ENCODE measurements at places on chromosomes 5 and 9. TPM values are rescaled to one million over a fixed set of nuclear protein-coding genes. Genes with fewer than 3 reads are reported as not detected.
A peak's percentile ranks its signal among the peaks of the same experiment; 100 is the strongest.

DNA sequence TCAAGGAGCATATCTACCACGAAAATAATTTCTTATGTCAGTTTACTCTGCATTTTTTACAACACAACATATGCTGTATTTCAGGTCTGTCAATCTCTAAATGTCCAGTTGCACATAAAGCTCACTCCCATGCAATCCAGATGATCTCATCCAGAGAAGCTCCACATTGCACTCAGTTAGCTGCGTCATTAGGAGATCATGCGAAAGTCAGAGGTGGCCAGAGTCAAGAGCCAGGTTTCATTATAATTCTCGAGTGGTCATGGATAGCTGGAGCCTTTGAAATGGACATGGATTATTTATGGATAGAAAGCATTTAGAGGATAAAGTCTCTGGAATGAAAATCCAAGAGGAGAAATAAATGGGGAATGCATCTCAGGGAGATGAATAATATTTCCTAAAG is 232.3 kb downstream of the GAS1 start:
- no peak for DNase-seq

GRCh38 chr5:133129950-133130349 is 78.1 kb downstream of the HSPA4 start:
- DNase-seq, result no peak

DNA sequence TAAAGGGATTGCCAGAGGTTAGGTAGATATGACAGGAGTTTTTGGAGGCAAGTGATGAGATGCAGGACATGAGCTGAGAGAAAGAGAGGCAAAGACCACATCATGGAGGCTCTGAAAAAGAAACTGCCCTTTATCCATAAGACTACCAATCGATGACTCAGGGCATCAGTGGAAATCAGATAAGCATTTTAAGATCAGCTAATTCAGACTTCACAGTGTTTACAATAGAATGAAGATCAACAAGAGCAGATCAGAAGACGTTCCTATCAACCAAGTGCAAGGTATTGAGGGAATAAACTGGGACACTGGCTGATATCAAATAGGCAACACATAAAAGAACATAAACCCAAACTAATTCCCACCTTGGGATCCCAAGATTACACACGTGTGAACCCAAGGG is 227.2 kb downstream of the SLCO4C1 start:
- DNase-seq, result no peak

- no peak for DNase-seq
These were observed 27.1 kb downstream of the GRAMD2B start for GRCh38 chr5:126450346-126450745.

GRCh38 chr9:138064547-138064946 is 187.0 kb downstream of the CACNA1B start:
- DNase-seq, result no peak

DNA sequence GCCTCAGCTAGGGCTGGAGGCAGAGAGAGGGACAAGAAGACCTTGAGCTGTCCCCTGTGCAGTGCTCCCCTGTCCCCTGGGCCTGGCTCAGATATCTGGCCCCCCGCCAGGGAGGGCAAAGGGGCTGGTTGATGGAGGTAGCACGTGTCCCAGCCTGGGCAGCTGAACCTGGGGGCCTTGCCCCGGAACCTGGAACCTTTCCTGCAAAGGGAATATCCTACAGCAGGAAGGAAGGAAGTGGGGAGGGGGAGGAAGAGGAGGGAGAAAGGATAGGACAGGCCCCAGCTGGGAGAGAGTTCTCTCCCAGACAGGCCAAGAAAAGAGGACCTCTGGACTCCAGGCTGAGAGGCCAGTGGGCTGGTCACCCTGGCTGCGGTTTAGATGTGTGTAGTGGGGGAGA is 27.6 kb upstream of the PSD2 start:
- no peak for DNase-seq

DNA sequence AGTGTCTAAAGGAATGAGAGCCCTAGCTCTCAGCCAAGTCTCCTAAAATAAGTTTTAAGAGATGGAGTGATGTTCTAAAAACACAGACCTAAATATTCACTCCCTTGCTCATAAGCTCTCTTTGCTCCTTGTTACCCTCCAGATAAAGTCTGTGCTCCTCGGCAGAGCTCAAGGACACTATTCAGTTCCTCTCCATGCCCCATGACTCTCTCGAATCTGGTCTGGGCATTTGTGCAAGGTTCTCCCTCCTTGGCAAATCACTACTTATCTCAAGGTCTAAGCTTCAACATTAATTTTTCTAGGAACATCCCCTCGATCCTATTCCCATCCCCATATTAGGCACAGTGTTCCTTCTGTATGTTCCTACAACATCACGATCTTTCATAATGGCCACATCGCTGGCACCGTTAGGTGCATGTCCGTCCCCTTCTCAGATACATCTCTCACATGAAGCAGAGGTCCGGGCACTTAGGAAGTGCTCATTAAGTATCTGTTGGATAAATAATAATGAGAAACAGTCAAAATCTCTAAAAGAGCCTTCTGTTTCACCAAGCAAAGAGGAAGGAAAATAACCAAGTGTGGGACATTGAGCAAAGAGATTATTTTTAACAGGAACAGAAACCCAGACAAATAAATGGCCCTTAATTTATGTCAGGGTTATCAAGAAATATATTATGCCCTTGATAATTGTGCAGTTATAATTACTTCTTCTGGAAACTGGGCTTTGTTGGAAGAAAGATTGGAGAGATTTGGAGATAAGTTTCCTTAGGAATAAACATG is 85.9 kb upstream of the HTR4 start:
- peak; percentile 8 for DNase-seq

- no peak for DNase-seq
These were observed 24.7 kb upstream of the RXRA start for GRCh38 chr9:134301387-134302129.

DNA sequence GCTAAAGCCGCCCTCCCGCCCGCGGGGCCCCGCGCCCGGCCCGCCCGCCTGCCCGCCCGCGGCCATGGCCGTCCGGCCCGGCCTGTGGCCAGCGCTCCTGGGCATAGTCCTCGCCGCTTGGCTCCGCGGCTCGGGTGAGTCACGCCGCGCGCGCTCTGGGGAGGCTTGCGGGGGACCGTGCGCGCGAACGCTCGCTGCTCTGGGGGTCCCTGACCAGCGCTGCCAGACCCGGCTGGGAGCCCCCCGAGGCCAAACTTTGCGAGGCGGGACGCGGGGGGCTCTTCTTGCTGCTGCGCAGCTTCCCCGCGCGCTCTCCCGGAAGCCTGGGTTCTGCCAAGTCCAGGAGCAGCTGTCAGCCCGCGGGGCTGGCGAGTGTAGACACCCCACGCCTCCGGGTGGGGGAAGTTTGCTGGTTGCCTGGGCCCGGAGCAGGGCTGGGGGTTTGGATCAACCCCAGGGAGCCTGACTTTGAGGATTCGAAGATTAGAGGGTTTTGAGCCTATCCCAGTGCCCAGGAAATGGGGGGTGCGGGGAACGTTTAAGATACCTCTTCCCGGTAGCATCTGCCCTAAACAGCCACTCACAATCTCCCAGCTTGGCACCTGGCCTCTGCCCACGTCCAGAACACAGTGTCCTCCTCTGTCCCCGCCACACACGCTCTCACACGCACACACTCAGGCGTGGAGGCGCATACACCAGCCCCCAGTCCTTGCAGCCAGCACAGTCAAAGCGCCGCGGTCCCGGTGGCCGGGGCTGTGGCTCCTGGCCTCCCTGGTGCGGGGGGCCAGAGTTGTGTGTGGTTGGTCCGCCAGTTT is 535 bp downstream of the UNC5A start:
- no peak for DNase-seq

DNA sequence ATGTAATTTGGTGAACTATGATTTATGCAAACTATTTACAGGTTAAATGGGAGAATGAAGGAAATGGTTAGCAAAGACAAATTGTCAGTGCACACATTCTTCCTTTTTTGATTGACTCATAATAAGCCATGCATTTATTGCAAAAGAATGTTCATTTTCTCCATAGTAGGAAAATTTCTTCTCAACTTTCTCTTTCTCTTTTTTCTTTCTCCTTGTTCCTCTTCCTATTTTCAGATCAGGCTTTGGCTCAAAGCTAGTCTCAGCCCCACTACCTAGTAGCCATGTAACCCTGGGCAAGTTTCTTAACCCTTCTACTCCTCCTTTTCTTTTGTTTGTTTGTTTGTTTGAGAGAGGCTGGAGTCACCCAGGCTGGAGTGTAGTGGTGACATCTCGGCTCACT is 156.6 kb downstream of the PIK3R1 start:
- no peak for DNase-seq

- DNase-seq, result no peak
These were observed 77.8 kb downstream of the TENT4A start for GRCh38 chr5:6791031-6791430.

GRCh38 chr9:27933210-27934025 is 360.1 kb upstream of the C9orf72 start:
- no peak for DNase-seq

DNA sequence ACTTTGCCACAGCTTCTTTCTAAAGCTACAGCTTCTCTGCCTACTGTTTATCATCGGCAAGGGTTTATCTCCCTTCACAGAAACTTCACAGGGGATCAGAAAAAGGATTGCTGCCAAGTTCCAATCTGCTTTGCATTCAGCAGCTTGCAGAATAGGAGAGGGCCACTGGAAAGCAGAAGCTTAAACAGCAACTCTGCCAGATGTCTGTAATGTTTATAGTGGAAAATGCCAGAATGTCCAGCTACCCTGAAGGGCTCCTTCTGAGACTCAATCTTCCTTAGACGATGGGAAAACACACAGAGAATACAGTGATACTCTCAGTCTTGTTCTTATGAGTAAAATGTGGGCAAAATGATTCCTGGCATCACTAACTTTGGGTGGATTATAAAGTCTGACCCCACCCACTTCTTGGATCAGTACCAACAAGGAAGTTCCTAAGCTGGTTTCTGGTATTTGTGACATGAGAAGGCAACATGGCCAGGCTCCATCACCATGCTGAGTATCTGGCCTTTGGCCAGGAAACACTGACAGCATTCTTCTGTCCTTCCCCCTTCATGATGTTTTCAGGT is 19.0 kb downstream of the STOM start:
- DNase-seq, result peak; percentile 93

- no peak for DNase-seq
These were observed 671 bp downstream of the LRRC26 start for GRCh38 chr9:137168904-137169856.

- DNase-seq, result no peak
These were observed 34.1 kb upstream of the PLPP1 start for GRCh38 chr5:55568654-55569512.

DNA sequence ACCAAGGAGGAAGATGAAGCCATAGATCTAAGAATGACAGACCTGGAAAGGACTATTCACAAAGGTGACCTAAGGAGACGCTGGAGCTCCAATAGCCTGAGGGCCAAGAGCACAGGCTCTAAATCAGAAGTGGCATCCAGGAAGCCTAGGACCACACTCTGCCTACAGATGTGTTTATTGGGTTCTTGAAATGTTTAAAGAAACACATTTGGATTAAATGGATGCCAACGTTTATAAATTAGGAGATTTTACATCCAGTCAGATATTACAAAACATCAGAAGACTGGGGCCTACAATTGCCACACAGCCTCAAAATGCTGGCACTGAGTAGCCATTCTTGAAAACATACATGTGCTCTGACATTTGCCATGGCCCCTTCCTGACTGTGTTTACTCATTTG is 80.9 kb downstream of the HMHB1 start:
- DNase-seq, result no peak

DNA sequence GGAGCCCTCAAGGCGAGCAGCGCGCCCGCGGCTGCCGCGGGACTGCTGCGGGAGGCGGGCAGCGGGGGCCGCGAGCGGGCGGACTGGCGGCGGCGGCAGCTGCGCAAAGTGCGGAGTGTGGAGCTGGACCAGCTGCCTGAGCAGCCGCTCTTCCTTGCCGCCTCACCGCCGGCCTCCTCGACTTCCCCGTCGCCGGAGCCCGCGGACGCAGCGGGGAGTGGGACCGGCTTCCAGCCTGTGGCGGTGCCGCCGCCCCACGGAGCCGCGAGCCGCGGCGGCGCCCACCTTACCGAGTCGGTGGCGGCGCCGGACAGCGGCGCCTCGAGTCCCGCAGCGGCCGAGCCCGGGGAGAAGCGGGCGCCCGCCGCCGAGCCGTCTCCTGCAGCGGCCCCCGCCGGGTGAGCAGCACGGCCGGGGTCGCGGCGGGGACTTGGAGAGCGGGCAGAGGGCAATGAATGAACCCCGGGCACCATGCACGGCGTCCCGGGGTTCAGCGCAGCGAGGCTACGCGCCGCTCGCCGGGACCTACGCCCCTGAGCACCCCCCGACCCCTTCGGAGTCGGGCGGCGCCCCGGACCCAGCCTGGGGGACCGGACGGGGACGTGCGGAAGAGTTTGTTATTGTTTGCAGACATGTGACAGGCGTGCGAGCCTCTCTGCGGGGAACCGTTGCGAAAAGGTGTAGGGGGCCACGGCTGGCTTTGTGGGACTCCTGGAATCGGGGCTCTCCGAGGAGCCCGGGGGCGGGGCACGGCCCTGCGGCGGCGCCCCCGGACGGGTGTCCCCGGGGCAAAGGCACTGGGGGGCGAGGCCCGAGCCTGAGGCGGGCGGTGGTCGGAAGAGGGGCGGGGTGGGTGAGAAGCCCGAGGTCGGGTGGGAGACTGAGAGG is 553 bp downstream of the MAP3K1 start:
- peak; percentile 19 for DNase-seq

GRCh38 chr5:80810425-80810824 is 149.7 kb upstream of the RASGRF2 start:
- DNase-seq, result no peak

DNA sequence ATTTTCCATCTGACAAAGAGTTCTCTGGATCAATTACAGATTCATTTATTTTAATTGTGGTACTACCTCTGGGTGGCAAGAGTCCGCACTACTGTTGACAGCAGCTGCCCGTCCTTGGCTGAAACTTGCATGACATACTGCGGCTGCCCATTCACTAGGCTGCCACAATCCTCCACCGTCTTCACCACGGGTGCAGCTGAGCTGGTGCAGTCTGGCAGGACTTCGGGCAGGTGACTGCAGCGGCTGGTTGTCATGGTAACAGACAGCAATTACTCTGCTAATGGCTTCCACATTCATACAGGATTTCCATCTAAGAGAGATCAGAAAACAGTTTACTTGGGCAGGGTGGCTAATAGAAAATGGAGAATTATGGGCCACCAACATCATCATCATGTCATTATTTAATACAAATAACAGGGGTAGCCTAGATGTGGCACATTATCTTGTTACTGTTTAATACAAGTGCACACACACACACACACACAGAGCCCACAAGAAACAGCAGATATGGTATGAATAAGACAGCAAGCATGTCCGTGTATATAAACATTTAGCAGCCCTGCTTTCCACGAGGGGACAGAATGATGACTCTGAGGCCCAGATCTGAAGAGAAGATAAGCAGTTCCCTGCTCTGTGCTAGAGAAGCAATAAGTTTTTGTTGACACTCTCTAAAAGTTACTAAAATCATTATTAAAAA is 112.3 kb downstream of the MARCHF3 start:
- DNase-seq, result no peak

- DNase-seq, result no peak
These were observed 146.9 kb upstream of the GNA14 start for GRCh38 chr9:77794985-77795384.

GRCh38 chr5:39714036-39714698 is 289.4 kb upstream of the DAB2 start:
- DNase-seq, result peak; percentile 16

Gene LPAR1
- 23.8 TPM for total RNA-seq

Gene PCDHGA2
- total RNA-seq, result 1.9 TPM

Gene SPAG8
- total RNA-seq, result 2.3 TPM

Gene RMI1
- 21.7 TPM for total RNA-seq

Gene PCDHGA5
- 4.5 TPM for total RNA-seq

Gene TRPM3
- 3.1 TPM for total RNA-seq

Gene PGM5
- 141 TPM for total RNA-seq

Gene PTPN3
- total RNA-seq, result 5.5 TPM

Gene DRD1
- 0.19 TPM for total RNA-seq

Gene C8G
- 1.2 TPM for total RNA-seq

Gene ATP10B
- total RNA-seq, result 0.35 TPM
